ENCODE measurements at places on chromosomes 7 and 10.

- no peak for DNase-seq
These were observed 266.1 kb downstream of the GLI3 start for GRCh38 chr7:41970941-41971340.

DNA sequence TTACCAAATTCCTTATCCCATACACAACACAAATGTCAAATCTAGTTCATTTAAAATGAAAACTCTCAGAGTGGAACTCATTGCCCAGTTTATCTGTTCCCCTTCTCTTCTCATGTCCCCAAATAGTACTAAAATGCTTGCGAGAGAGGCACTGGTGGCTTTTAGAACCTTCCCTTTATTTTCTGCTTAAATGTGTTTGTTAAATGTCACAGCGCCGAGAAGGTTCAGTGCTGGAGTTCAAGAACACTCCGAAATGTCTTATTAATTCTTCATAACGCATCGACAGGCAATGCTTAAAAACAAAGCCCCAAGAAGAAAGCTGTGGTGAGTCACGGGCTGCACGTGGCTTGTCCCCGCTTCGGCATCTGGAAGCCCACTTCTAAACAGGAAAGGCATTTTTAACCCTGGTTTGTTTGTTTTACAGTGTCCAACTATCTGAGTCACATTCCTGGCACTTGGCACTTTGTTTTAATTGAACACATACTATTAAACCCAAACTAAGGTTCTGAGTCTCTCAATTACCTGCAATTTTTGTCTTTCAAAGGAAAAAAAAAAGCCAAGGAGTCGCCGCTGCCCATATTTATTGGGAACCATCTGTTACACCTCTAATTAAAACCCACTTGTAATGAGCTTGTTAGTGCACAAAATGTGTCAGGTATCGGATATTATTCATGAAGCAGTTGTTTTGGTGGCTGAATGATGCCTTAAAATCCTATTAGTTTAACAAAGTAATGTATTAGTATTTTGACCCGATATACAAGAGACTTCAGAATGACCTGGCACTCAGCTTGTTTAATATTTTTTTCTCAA is 49.9 kb upstream of the MGMT start:
- DNase-seq = peak; percentile 69

- no peak for DNase-seq
These were observed 35.9 kb downstream of the PKD1L1 start for GRCh38 chr7:47912332-47912731.

DNA sequence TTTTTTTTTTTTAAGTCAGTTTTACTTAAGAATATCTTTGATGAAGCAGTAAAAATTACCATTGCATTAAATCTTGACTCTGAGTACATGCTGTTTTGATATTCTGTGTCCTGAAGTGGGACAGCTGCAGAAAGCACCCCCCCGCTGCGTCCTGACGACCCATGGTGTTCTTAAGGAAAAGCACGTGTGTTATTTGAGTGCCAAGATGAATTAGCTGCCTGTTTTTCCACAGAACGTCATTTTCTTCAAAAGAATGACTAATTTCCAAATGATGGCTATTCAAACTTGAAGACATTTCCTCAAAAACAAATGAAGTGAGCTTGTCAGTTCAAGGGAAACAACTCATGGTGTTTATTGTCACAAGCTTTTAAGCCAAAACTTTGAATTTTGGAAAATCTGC is 45.9 kb downstream of the CREM start:
- DNase-seq = peak; percentile 7

- DNase-seq = no peak
These were observed 1098.0 kb upstream of the C7orf33 start for GRCh38 chr7:147492606-147493005.

- DNase-seq = no peak
These were observed 88.9 kb downstream of the ELFN1 start for GRCh38 chr7:1758859-1759521.

- DNase-seq = no peak
These were observed 1599.9 kb upstream of the LRRTM3 start for GRCh38 chr10:65325913-65326312.

DNA sequence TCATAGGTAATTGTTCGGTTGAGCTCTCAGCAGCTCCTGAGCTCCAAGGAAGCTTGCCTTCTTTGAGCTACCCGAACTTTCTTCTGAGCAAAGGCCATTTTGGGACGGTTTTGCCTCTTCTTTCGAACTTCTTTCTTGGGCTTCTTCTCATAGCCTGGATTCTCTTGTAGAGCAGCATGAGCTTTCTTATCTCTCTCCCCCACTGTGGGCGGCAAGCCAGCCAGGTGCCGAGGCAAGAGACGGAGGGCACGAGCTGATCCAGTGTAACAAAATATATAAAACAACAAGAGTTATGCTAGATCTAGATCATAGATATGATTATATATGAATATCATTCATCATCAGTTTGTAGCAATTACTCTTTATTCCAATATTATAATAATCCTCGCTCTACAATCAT is 16.5 kb upstream of the KNDC1 start:
- DNase-seq = no peak

GRCh38 chr7:124764847-124765400 is 668 bp downstream of the GPR37 start:
- peak; percentile 57 for DNase-seq

DNA sequence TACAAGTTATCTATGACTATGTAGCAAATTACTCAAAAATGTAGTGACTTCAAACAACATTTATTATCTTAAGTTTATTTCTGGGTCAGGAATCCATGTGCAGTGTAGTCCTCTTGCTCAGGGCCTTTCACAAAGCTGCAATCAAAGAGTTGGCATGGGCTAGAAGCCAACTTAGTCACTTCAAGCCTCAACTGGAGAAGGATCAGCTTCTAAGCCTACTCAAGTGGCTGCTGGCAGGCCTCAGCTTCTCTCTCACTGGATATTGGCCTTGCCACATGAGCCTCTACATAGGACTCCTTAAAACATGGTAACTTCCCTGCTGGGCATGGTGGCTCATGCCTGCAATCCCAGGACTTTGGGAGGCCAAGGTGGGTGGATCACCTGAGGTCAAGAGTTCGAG is 5.0 kb upstream of the NFE2L3 start:
- peak; percentile 82 for DNase-seq

DNA sequence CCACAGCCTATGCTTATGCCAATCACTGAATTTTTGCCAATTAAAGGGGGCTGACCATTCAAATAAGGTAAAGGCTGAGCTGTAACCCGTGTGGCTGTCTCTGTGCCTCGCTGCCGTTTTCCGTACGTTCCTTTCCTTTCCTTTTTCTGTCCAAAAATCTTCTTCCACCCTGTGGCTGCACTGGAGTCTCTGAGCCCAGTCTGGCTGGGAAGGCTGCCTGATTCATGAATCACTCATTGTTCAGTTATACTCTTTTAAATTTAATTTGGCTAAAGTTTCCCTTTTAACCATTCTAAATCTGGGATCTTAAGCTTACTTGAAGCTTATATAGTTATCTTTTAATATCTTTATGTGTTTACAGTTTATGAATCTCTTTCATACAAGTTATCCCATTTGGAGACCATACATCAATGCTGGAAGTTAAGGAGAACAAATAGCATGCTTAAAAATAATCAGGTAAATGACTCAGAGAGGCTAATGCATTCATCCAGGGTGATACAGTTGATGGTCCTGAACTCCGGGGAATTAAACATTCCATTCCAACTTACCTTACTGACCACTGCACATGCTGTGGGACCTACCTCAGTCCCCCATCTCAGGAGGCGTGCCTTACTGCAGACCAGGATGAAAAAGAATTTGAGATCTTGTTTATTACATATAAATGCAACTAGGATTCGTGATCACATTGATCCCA is 385.3 kb upstream of the ADARB2 start:
- no peak for DNase-seq

DNA sequence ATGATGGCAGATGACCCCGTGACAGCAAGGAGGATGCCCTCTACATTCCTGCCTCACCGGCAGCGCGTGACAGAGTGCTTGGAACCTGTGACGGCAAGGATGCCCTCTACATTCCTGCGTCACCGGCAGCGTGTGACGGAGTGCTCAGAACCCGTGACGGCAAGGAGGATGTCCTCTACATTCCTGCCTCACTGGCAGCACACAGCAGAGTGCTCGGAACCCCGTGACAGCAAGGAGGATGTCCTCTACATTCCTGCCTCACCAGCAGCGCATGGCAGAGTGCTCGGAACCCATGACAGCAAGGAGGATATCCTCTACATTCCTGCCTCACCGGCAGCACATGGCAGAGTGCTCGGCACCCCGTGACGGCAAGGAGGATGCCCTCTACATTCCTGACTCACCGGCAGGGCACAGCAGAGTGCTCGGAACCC is 231.0 kb downstream of the DIP2C start:
- DNase-seq = no peak

- peak; percentile 83 for DNase-seq
These were observed 339.2 kb downstream of the ZNF716 start for GRCh38 chr7:57789130-57789529.

DNA sequence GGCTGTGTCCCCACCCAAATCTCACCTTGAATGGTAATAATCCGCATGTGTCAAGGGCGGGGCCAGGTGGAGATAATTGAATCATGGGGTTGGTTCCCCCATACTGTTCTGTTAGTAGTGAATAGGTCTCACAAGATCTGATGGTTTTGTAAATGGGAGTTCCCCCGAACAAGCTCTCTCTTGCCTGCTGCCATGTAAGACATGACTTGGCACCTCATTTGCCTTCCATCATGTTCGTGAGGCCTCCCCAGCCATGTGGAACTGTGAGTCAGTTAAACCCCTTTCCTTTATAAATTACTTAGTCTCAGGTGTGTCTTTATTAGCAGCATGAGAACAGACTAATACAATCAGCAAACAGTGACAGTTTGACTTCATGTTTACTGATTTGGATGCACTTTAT is 14.6 kb upstream of the R3HCC1L start:
- no peak for DNase-seq

DNA sequence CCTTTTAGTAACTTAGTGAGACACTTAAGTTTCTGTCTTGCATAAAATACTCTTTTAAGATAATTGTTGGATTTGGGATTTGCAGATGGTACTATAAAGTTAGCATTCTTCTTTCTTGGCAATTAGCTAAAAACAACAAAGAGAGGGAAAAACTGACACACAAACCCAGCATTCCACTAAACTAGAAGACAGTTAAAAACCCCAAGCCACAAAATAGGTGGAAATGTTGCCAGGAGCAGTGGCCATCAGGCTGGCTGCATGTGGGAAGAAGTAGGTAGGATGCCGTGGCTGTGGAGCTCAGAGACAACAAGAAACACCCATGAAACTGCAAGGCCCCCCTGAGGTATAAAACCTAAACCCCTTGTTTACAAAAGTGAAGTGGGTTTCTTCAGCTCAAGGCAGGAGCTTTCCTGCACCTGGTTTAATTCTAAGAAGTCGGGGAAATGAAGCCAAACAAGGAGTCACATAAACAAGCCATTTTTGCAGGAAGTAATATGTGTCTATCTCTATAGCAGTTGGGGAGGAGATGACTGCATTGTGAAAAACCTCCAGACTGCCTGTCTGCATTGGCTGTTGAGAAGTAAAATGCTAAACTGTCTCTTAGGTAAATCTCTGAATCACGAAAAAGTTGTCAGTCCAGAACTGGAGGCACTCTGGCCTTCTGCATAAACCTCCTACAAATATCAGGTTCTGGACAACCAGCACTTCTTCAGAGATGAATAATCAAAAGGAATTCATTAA is 9.5 kb downstream of the RAB18 start:
- no peak for DNase-seq

GRCh38 chr10:89224739-89225443 is 17.8 kb upstream of the CH25H start:
- DNase-seq = no peak

GRCh38 chr7:150999497-151000230 is 8.8 kb downstream of the NOS3 start:
- DNase-seq = no peak

GRCh38 chr10:11154849-11155498 is 137.3 kb downstream of the CELF2 start:
- no peak for DNase-seq

DNA sequence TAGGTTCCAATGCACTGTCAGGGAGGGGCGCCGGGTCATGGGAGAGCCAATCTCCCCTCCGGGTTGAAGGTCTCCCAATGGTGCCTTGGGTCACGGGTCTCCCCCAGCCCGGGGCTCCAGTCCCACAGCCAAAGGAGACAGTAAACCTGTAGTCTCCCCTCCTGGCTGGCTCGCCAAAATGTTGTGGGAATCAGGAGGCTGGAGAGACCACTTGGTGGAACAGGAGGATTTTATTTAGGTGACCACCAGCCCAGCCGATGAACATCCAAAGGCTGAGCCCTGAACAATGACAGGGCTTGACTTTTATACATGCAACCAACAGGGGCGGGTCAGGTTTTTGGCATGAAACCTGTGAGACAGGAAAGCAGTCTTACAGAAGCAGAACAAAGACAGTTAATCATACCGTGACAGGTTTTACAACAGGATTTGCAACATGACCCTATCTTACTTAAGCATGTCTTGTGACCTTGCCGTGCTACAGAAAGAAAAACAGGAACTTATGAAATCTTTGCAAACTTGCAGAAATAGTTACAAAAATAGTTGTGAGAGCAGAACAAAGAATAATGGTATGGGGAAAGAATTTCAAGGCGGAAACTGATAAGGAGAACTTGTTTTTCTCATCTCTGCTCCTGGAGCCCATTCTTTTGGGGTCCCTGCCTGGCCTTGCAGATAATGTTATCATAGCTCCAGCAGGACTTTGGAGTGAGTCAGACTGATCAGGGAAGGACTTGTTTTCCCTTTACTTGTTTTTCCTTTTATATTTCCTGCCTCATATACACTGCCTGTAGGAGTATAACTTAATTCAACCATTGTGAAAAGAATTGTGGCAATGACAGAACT is 7.1 kb downstream of the ERV3-1 start:
- no peak for DNase-seq

DNA sequence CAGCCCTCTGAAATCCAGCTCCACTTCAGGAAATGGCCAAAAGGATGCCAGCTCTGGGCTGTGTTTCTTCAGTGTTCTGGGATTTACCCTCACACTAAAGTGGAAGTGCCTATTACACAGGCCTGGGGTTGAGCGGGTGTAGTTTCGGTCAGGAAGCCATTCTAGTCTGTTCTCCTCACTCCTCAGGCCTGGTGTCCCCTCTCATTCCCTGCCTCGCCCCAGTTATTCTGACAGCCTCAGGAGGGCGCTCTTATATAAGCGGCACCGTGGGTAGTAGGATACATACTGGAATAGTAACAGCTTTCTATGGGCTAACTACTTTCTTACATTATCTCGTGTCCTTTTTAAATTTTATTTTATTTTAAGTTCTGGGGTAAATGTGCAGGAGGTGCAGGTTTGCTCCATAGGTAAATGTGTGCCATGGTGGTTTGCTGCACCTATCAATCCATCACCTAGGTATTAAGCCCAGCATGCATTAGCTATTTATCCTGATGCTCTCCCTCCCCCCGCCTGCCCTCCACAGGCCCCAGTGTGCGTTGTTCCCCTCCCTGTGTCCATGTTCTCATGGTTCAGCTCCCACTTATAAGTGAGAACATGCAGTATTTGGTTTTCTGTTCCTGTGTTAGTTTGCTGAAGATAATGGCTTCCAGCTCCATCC is 12.2 kb upstream of the LGI1 start:
- peak; percentile 1 for DNase-seq

- DNase-seq = no peak
These were observed 32.6 kb downstream of the LRRTM3 start for GRCh38 chr10:66958466-66958865.

Data from NCI-H524 (cell line).